ENCODE measurements at places on chromosomes 12 and 14.

DNA sequence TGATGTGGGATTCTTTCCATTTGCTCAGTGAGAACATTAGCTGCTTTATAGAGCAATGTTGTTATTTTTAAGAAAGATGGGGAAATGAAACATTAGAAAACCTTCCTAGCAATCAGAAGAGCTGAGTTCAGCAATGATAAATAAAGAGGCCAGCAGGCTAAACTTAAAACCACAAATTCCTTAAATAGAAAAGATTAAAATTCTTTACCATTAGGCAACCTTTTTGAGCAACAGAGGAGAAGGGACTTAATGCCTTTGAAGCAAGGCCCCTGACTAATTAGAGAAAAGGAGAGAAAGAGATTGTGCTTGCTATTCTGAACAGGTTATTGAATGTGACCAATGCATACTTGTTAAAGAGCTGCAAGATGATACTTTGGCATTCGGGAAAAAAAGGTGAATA lies 160.8 kb upstream of the LMO3 start:
- DNase-seq = no peak

DNA sequence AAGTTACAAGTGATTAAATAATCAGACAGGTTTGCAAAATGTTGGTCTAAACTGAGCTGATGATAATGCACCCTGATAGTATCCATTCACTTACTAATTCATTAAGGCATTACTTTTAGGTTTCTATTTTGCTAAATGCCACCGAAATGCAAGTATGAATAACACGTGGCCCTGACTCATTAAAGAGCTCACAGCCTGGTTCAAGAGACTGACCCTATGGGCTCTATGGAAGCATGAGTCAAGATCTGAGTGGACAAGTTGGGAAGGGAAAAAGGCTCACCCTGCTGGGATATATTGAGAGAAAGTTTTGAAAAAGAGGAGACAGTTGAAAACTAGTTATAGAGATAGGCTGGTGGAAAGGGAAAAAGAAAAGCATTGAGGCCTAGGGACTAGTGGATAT lies 14.8 kb upstream of the LRRC9 start:
- no peak for DNase-seq

DNA sequence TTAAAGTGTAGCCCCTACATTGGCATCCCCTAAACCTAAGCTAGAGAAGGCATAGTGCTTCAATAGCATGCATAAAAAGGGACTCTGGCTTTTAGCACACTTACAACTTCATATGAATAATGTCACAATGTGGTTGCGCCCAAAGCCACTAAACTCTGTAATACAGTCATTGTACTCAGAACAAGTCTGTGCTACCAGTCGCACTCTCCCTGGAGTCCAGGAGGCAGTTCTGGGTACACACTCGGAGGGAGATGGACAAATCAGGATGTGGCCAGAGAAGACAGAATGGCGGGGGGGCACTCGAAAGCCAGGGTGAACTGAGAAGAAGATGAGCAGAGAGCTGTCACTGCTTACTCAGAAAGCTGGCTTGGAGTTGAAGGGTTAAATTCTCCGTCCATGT lies 10.6 kb downstream of the SAMD4A start:
- DNase-seq = no peak

- no peak for DNase-seq
Measured at GRCh38 chr12:41122894-41123293, 65.2 kb upstream of the PDZRN4 start.

DNA sequence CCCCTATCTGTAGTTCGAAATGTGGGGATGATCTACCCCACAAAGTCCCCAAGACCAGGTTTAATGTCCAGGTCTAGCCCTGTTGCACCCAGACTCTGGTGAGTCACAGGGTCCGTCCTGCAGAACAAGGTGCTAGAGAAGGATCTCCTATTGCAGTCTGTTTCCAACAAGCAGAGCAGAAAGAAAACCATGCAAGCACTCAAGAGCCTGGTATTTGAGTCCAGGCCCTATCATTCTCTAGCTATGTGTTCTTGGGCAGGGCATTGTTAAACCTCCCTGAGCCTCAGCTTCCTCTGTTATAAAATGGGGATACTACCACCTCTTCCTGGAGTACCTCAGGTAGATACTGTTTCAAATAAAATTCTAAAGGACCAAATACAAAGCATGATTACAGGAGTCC lies 24.4 kb downstream of the MAP3K9 start:
- DNase-seq = no peak

- no peak for DNase-seq
Measured at GRCh38 chr14:30445011-30445793, 113.8 kb upstream of the G2E3 start.

GRCh38 chr12:6627616-6628015 lies 8.1 kb downstream of the LPAR5 start:
- no peak for DNase-seq

GRCh38 chr12:93577222-93577621 lies 4.7 kb downstream of the SOCS2 start:
- no peak for DNase-seq

GRCh38 chr14:25069879-25070278 lies 19.9 kb upstream of the STXBP6 start:
- DNase-seq = no peak

GRCh38 chr12:48788854-48789775 lies at the start of gene ADCY6:
ADCY6 (minus strand) TSS chr12:48789089; CDS start chr12:48783434, 5,655 bp downstream.
- DNase-seq = peak; percentile 57

DNA sequence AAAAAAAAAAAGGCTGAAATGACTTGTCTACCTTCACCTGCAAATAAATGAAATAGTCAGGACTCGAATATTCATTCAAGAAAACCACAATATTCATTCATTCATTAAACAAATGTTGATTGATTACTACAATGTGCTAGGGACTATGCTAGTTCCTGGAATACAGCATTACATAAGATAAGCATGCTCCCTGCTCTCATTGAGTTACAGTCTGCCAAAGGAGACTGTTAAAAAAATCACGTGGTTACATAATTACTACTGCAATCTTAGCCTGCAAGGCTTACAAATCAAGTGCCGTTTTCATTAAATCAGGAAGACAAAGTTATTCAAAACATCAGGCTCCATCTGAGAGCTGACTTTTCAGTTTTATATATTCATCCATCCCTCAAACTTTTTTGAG lies 70.4 kb upstream of the RIC8B start:
- DNase-seq = no peak

- no peak for DNase-seq
Measured at GRCh38 chr12:33438851-33439586, 600 bp downstream of the SYT10 start.

DNA sequence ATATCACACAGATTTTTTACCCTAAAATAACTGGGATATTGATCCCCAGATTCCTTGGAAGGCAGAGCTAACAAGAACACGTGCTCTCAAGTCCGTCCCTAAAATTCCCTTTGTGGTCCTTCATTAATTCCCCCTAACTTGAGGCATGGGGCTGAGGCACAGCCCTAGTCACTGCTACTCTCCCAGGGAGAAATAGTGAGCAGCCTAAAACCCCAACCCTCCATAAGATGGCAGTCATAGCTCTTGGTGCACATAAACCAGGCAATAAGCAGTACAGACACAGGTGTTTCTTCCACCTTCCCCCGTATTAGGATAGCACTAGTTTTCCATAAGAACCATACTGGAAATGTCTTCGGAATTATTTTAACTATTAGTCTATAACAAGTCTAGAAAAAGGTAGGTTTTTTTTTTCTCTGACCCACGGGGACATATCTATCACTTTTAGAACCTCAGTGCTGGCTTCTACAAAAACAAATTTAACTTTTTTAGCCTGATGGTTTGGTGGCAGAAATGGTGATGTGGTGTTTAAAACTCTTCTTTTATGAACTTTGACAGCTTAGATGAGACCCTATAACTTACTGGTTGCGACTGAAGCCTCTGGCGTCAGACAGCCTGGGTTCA lies 3.1 kb upstream of the ARHGEF40 start:
- DNase-seq = no peak

DNA sequence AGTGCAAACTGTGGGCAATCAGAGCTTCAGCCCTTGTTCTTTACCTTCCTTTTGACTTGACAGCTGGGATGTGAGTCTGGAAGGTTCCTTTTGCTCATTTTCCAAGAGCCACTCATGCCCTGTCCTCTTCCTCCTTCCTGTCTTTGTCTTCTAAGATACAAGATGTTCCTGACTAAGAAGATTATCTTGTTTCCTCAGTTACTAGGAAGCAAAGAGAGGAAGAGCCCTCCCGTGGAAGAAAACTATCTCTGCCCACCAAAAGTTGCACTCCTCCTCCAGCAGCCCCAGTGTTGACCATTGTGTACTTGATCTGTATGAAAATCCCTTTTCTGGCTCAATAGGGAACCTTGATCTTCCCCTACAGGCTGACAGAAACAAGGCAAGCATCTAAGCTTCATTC lies 138.0 kb downstream of the C12orf75 start:
- no peak for DNase-seq

DNA sequence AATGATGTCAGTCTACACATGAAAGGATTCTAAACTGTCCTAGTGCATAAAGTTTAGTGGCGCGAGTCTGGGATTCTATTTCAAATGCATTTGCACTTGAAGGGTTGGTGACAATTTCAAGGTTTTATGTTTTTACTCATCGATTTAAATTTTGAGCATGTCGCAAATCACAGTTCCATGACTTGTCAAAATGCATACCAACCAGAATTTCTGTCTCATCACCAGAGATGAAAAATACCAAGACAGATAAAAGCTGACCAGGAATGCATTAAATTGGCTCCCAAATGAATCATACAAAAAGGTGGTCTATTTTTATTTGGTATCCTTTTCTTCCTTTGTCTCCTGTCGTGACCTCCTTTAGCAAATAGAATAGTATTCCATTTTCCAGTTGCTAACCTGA lies 25.2 kb downstream of the TMEM30B start:
- DNase-seq = no peak

- DNase-seq = no peak
Measured at GRCh38 chr12:78898416-78898815, 33.8 kb downstream of the SYT1 start.

- no peak for DNase-seq
Measured at GRCh38 chr12:77102123-77102522, 36.8 kb upstream of the E2F7 start.

GRCh38 chr14:68653108-68653507 lies 139.8 kb downstream of the ZFP36L1 start:
- DNase-seq = no peak
